ENCODE measurements at places on chromosomes 2 and 18.

- no peak for DNase-seq
These were observed 672.9 kb upstream of the ACVR2A start for GRCh38 chr2:147171941-147172340.

DNA sequence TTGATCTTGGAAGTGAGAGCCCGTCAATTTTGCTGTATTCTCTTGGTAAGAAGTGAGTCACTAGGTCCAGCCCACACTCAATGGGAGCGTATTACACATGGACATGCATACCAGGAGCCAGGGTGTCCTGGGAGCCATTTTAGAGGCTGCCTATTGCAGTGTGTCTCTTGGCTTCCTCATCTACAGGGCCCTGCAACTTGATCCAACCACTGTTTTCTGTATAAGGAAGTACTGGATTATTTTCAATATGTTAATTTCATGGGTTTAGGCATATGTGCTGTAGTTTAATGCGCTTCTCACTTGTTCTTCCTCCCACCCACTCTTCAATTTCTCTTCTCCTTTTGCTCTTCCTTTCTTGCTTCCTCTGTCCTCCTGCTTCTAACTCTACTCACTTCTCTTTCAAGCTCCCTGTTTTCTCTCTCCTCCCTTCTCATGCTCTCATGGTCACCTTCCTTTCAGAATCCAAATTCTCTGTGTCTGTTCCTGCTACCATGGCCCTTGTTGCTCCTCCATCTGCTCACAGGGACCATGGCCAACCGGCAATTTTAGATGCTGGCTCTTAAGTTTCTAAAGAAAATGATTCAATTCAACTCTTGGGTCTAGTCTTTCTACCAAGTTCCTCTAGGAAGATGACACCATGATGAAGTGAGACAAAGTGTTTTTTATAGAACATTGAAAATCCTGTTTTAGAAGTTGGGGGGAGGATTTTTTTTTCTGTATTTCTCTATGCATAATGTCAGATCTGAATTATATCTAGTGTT is 152.0 kb upstream of the ZEB2 start:
- no peak for DNase-seq

- DNase-seq: no peak
These were observed 80.3 kb upstream of the GAREM1 start for GRCh38 chr18:32550963-32551362.

- DNase-seq: no peak
These were observed 76.2 kb downstream of the FAM168B start for GRCh38 chr2:131016826-131017741.

GRCh38 chr2:37774976-37775907 is 103.8 kb upstream of the CDC42EP3 start:
- no peak for DNase-seq

DNA sequence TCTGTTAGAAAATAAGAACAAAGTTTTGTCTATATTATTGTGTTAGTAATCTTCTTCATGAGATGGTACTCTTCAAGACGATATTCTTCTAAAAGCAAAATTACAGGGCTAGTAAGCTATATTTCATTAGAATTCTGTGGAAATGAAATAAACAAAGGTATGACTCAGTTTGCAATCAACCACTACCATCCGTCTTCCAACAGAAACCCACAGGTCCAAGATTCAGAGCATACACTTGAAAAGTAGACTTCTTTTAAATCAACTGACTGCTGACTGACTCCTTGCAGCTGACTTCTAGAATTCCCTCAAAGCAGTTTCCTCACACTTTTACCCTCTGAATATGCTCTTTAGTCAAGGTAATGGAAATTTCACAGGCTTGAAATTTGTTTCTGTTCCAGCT is 193.7 kb downstream of the GCA start:
- DNase-seq: no peak

DNA sequence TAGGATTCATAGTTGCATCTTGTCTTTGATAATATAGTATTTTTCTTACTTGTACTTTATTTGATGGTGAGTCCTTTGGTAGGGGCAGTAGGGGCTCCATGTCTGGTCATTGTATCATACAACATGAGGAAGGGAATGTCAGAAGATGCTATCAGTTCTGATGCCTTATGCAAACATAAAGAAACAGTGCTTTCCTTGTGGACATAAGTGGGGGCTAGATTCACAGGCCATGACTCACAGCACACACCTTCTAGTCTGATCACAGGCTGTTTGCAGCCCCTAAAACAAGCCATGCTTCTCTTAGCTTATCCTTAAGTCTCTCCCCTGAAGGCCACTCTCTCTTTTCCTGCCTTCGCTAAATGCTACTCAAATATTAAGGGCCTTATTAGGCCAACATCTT is 10.7 kb upstream of the SLC14A1 start:
- no peak for DNase-seq

DNA sequence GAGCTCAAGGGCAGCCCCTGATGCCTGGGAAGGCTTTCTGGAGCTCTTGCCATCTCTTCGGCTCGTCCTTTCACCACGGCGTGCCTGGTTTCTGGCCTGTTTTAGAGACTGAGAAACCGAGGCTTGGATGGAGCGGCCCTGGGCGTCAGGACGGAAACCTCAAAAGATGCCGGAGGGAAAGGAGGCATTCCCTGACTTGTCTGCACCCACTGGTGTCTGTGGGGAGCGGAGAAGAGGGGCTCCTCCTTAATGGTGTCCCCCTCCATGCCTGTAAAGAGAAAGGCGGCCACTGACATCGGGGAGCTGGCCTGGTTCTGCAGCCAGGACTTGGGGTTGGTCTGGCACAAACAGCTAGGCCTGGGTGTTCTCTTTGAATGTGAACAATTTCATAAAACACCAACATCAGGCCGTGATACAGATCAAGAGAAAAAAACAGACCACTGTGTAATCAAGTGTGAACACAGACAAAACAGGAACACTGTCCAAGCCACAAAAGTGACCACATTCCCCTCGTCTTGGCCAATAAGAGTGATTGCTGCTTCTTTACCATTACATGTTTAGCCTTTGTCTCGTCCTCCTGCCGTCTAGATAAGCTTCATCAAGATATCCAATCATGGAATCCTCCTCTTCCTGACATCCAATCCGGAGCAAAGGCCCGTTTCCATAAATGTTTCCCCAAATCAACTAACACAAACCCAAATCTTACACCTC is 633 bp upstream of the ILKAP start:
- no peak for DNase-seq

DNA sequence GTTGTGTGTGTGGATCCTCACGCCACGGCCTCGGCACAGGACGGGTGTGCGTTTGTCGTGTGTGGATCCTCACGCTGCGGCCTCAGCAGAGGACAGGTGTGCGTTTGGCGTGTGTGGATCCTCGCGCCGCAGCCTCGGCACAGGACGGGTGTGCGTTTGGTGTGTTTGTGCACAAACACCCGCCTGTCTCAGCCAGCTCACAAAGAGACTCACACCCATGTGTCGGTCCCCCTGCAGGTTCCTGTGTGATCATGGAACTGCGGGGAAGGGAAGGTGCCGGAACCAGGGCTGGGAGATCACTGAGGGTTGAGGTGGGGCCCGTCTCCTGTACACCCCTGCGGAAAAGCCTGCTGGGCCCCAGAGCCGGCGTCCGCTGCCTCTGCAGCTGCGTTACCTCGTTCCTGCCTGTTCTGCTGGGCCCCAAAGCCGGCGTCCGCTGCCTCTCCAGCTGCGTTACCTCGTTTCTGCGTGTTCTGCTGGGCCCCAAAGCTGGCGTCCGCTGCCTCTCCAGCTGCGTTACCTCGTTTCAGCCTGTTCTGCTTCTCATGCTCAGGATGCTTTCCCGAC is 53.6 kb downstream of the CTDP1 start:
- no peak for DNase-seq

DNA sequence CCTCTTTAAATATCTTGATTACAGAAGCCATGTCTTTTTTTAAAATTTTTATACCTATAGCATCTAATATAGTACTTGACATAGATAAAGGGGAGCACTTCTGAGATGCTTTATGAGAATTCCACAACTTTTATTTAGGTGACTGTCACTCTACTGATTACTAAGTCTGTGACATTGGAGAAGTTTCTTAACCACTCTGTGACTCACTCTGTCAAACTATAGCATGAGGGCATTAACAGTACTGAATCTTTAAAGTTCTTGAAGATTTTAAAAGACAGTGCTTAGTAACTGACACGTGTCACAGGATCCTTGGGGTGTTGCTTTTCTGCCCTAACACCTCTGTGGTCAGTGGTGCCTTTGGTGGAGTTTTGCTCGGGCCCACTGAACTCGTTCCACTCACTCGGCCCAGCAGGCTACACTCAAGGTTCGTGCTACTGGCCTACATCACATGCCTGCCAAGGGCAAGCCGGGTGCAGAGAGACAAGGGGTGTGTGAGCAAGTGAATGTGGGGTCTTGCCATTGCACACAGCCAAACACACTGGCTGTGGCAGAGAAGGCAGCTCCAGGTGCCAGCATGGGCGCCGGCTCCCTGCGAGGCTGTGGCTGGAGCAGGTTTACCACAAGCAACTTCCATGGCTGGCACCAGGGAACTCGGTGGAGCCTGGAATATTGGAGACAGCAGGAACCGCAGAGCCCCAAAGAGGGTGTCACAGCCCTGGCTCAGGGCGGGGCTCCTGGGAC is 734.0 kb upstream of the CDH7 start:
- no peak for DNase-seq

- no peak for DNase-seq
These were observed 289.3 kb upstream of the TNP1 start for GRCh38 chr2:217149087-217149660.

DNA sequence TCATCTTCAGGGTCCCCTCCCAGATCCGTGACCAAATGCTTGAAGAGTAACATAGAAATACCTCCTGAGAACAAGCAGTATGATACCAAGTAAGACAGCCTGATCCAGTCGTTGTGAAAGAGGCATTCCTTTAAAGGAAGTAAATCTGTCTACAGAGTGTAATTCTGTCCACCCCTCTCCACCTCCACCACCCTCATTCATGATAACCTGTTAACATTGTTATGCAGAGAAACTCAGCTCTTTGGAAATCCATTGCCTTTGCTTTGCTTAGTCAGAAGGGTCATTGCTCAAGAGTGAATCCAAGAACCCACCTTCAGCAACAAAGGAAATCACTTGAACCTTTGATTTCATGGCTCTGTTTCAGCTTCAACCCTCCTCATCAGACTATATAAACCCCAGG is 155.6 kb downstream of the CYP26B1 start:
- DNase-seq: no peak

DNA sequence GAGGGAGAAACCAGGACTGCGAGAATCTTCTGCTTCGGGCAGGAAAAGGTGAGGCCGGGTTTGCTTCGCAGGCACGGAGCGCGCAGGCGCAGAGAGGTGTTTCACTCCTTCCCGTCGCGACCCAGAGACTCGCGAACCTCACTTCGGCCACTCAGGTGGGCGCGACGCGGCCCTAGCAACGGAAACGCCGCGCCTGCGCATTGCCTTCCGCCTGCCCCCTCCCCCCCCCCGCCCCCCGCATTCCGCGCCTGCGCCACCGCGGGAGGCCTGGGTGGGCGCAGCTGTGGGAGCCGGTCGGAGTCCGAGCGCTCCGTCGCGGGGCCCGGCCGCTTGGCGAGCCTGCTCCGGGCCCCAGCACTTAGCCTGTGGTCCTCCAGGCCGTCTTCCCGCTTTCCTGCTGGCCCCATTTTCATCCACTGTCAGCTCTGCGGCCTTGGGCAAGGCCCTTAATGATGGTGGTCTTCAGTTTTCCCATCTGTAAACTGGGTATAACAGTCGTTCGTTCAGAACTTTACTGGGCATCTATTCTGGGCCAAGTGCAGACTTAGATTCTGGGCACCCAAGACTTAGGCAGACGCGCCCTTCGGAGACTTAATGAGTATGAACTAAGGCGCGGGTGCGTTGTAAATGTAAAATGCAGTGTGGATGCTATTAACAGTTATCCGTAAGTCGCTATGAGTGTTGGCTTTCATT is 62.1 kb upstream of the ACKR3 start:
- DNase-seq: peak; percentile 21

- DNase-seq: no peak
These were observed 257.6 kb upstream of the RAB6C start for GRCh38 chr2:129721846-129722245.

DNA sequence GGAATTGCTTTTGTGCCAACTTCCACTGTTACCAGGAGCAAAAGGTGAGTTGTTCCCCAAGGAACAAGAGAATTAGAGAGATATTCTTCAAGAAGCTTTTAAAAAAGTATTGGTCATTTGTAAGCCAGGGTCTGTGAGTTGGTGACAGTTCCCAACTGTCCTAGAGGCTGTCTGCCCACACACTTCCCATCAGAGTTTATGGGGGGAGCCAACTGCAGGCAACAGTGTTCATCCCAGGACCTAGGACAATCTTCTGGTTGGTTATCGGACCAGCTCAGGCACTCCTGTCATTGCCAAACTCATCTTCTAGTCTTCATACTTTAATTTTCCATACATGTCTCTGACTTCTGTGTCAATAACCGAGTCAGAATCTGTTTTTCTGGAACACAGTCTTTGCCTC is 47.5 kb upstream of the SLC8A1 start:
- no peak for DNase-seq

- peak; percentile 32 for DNase-seq
These were observed 475 bp downstream of the SLC4A1AP start for GRCh38 chr2:27664154-27664574.

GRCh38 chr2:143652692-143653091 is 523.5 kb downstream of the ARHGAP15 start:
- no peak for DNase-seq

- DNase-seq: no peak
These were observed 188.0 kb upstream of the NT5C1B start for GRCh38 chr2:18777250-18777812.

GRCh38 chr2:54456362-54456611 is 160 bp downstream of the SPTBN1 start:
- DNase-seq: no peak

GRCh38 chr2:11396467-11397445 is 52.3 kb upstream of the ROCK2 start:
- no peak for DNase-seq

- no peak for DNase-seq
These were observed 766 bp downstream of the TMEM17 start for GRCh38 chr2:62505109-62505749.

DNA sequence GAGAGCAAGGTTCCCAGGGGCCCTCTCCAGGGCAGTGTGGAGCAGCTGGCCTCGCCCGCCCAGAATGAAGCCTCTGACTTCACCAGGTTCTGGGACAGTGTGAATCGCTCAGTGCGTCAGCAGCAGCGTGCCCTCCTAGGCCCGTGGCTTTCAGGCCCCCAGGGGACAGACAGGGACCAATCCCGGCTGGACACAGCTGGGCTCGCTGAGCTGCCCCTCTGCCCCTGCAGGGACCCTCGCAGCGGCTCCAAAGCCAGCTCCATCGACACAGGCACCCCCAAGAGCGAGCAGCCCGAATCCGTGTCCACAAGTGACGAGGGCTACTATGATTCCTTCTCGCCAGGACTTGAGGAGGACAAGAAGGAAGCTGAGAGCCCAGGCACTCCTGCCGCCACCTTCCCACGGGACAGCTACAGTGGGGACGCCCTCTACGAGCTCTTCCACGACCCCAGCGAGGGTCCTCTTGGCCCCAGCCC is 7.6 kb downstream of the AMER3 start:
- DNase-seq: no peak

DNA sequence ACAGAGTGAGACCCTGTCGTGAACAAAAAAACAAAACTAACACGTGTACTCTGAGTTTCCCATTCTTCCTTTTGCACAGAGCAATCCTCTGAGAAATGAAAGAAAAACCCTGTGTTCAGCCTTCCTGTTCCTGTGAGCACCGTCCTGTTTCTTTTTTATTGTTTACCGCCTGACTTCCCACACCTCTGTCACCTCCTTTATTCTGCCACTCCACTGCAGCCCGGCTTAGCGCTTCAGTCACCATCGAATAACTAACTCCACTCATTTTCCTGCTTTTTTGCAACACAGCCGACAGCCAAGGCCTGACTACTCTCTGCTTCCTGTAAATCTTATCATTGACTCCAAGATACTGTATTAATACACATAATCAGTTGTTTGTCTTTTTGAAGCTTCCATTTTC is 40.9 kb downstream of the TGOLN2 start:
- no peak for DNase-seq

- no peak for DNase-seq
These were observed 31.2 kb upstream of the EN1 start for GRCh38 chr2:118878531-118879149.

All from activated CD4-positive, alpha-beta T cell treated with anti-CD3 and anti-CD28 coated beads, Interleukin-2, Interleukin-6, amounts not matched to agents 100 ng/mL and 50 ng/mL, durations not matched to agents 16 hours and 8 hours (primary cell).